Cerebellar cortex (tissue), 1 donor: ENCODE measurements at places on chromosomes 6 and 20.

DNA sequence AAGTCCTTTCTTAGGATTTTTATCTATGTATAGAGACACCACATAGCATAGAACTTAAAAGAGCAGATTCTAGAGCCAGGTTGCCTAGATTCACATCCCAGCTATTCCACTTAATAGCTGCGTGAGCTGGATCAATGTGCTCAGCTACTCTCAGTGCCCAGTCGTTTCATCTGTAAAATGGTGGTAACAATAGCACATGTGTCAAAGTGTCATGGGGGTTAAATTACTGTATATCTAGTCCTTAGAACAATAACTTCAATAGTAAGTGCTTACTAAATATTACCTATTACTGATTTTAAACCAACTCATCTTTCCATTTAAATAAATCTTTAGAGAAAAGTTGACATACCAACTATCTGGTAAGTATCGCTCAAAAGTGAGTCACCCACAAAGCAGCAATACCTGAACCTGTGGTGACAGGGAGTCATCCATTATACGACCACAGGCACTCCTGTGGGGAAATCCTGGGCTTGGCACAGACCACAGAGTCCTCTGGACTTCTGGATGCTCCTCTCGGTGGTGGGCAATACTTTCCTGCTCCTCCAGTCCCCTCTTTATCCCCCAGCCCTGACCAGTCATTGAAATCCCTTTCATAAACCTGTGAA lies 154.8 kb downstream of the PDSS2 start:
- DNase-seq = no peak

- no peak for DNase-seq
These were observed 266.7 kb upstream of the THEMIS start for GRCh38 chr6:128167552-128167951.

GRCh38 chr6:77143659-77144447 lies 319.4 kb downstream of the HTR1B start:
- DNase-seq = no peak

GRCh38 chr6:48031711-48032110 lies 79.3 kb downstream of the PTCHD4 start:
- no peak for DNase-seq

GRCh38 chr20:6030453-6031080 lies 23.3 kb downstream of the LRRN4 start:
- DNase-seq = no peak
